Dermis microvascular lymphatic vessel endothelial cell (primary cell): ENCODE measurements at places on chromosomes 7 and 10.

DNA sequence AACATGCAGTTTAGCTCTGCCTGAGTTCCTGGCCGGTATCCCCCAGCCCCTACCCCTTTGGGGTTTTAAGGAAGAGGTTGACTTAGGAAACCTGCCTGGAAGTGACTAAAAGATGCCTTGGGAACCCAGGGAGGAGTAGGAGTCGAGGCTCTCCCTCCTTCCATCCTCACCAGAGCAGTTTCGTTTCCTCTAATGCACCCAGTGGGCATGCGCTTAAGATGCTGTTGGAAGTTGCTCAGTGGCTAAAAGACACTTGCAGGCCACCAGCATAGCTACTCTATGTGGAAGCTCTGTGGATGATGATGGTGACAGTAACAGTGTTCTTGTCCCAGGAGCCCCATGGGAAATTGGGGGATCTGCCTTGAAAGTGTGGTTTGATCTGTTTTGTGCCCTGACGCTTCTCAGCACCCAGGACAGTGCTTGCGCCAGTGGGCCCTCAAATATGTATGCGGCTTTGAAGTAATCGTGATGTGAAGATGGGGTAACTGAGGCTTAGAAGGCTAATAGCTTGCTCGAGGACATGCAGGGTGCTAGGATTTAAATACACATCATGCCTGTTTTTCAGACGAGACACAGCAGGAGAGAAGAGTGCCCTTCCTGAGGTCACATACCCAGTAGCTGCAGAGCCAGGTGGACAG is 32.0 kb downstream of the TBATA start:
- no peak for DNase-seq

DNA sequence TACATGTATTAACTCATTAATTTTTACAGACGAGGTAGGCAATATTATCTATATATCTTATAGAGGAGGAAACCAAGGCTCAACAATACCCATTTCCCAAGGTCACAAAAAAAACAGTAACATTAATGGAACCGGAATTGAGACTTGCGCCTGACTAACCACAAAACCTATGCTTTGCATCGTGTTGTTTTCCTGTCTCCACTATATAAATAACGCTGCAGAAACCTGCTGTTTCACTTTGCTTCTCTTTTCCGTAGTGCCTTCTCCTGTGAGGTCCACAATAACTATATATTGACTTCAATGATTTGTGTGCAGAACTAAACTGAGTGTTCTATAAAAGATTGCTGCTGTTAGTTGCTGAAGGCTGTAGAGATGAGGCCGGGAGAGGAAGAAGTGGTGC is 97.7 kb upstream of the RPA3 start:
- DNase-seq, result no peak

DNA sequence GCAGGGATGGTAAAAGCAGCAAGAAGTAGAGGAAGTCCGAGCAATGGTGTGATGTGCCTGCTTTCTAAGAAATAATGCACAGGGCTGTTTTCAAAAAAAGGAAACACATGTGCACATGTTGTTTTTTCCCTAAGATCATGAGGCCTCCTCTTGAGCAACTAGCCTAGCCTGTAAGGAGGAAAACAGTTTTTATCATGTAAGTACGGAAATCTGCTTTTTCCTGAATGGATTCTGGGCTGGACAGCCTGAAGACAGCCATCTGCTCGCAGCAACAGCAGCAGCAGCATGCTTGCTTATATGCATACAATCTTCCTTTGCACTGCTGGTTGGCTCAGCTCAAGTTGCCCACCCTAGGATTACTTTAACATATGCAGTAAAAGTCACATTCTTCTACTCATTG is 87.1 kb downstream of the HIBADH start:
- DNase-seq, result no peak

- peak; percentile 28 for DNase-seq
Measured at GRCh38 chr7:28296571-28297483, 115.5 kb upstream of the CREB5 start.

DNA sequence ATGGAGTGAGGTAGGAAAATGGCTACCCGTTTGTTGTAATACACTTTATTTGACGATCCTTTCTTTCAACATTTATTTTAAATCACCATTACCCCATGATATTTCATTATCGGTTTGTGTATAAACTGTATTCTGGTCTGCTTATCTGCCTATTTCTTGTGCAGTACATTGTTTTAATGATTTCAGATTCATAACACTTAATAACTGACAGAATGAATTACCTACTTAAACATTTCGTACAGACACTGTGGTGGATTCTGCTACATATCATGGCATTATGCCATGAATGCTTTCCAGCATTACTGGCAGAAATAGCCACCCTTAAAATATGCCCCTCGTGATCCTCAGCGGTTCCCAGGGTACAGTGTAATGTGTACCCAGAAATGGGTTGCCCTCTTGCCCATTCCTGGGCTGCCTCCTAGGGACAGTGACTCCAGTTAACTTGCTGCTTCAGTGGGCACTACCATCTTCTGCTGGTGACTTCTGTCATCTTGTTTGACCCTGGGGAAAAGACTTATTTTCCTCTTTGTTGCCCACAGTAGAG is 74.5 kb downstream of the C1GALT1 start:
- no peak for DNase-seq

DNA sequence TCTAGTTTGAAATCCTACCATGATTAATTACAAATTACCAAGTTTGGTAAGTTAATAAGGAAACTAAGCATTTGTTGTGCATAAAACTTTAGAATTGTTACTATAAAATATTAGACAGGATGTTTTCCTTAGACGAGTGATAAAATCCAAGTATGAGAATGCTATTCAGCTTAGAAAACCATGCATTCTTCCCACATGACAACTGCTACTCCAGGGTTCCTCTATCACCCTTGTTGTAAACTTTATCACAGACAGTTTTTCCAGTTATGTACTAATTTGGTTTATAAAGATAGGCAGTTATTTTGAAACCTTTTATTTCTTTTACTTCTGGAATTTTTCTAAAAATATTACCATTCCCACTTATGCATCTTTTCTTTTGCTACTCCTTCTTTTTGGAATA is 52.0 kb downstream of the SIRT1 start:
- no peak for DNase-seq

GRCh38 chr7:91556956-91557650 is 292.9 kb downstream of the FZD1 start:
- peak; percentile 8 for DNase-seq

- no peak for DNase-seq
Measured at GRCh38 chr7:75635036-75635435, 103.7 kb downstream of the HIP1 start.

- no peak for DNase-seq
Measured at GRCh38 chr10:3838460-3839437, 53.7 kb upstream of the KLF6 start.

- DNase-seq, result no peak
Measured at GRCh38 chr7:143018931-143019330, 8.0 kb downstream of the OR9A2 start.
